ENCODE measurements at places on chromosomes 6 and 20.

- DNase-seq = no peak
These were observed 110.3 kb upstream of the NUP153 start for GRCh38 chr6:17816921-17817611.

DNA sequence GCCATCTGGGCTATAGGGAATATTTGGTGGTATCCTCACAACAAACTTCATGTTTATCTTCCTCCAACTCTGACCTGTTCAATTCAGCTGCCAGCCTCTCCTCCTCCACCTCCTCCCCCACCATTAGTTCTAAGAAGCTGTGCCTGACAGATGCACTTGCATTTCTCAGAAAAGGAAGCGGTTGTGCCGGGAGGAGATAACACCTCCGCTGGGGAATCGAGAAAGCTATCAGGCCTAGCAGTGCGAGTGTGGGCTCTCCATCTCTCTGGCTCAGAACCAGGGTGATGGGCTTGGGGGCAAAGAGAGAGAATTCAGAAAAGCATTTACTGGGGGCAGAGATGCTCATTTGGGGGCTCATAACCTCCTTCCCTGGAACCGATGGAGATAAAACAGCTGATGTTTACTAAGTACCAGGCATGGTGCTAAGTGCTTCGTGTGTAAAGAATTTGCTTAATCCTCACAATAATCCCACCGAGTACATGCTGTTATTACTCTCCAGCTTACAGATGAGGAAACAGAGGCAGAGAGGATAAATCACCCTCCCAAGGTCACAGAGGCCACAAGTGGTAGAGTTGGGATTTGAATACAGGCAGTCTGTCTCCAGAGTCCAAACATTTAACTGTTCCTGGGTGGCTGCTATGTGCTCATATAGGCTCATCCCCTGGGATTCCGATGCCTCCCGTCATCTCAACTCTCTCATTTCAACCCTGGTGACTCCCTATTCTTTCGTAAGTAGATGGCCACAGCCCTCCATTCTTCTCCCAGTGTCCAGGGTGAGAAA is 38.3 kb downstream of the COX4I2 start:
- DNase-seq = peak; percentile 42

- no peak for DNase-seq
These were observed 285.1 kb downstream of the CENPW start for GRCh38 chr6:126625019-126625418.

DNA sequence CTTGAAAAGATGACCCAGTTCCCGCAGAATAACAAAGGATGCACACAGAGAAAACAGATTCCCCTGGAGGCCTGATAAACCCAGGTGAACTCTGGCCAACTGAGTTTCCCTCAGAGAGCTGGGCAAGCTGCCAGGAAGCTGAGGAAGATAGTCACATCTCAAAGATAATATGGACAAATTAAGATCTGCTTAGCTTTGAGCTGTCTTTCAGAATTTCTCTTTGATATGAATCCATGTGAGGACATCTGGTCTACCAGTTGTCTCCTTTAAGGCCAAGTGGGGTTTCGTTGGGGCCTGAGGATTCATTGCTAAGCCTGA is 59.5 kb downstream of the ID4 start:
- DNase-seq = no peak

- DNase-seq = no peak
These were observed 102.7 kb upstream of the CNKSR3 start for GRCh38 chr6:154613137-154613676.

DNA sequence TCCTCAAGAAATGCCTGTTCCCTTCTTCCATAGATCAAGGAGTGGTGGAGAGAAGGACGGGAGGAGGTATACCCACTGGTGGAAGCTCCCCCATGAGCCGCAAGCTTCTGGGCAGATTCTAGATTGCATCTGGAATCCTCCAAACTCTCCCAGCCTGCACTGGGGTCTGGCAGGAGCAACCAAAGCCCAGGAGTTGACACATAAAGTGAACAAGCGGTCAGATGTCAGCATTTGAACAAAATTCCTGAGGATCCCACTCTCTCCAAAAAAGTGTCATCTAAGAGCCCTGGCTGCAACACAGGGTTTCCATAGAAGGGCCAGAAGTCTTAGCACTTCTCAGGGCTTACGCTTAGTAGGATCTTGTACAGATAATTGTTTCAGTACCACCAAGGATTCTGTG is 88.2 kb downstream of the KCNB1 start:
- DNase-seq = no peak

DNA sequence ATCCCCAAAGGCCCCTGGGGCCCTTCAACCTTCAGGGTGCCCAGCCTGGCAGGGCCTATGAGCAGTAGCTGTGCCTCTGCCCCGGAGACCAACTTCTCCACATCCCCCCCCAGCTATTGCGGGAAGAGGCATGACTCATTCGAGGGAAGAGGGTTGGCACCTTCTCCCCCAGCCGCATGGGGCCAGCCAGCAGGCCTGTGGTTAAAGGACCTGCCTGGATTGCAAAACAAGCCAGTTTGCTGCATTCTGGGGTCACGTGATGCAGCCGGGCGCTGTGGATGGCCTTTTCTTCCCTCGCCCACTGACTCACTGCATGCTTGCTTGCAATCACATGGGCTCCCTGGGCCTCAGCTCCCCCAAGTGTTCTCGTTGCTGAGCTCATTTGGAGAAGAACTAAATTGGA is 182.5 kb downstream of the MAFB start:
- DNase-seq = no peak

GRCh38 chr20:57897156-57897874 is 187.5 kb upstream of the PMEPA1 start:
- DNase-seq = no peak

- no peak for DNase-seq
These were observed 3.8 kb upstream of the ECHDC1 start for GRCh38 chr6:127347178-127347577.

- peak; percentile 1 for DNase-seq
These were observed 386.4 kb upstream of the MMS22L start for GRCh38 chr6:97669191-97670031.

GRCh38 chr6:22926790-22927354 is 357.5 kb downstream of the HDGFL1 start:
- no peak for DNase-seq

- no peak for DNase-seq
These were observed 143.0 kb downstream of the B3GAT2 start for GRCh38 chr6:70813885-70814284.

DNA sequence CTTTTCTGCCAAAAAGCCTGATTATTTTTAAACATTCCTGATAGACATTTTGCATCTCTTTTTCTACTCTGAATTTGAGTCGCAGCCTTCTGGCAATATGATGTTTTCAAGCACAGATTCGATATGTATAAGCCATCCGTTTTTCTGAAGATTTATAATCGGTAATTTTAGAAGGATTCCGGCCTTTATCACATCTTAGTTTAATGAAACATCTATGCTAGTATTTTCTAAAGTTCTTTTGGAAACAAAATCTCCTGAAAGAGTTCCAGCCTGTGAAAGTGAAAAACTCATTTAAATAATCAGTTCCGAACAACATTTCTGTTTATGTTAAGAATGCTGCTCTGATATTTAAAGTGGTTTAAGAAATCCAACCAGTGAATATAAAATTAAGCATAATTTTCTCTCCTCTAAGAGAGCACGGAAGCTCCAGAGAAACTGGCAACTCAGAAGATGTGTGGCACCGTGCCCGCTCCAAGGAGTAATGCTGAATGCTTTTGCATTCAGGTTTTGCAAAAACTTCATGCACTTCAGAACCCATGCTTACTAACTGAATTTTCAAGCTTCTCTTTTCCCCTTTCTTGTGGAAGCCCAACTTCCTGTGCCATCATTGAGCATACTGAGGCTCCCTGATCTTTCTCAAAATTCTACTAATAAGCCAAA is 20.7 kb downstream of the NDUFAF4 start:
- no peak for DNase-seq

DNA sequence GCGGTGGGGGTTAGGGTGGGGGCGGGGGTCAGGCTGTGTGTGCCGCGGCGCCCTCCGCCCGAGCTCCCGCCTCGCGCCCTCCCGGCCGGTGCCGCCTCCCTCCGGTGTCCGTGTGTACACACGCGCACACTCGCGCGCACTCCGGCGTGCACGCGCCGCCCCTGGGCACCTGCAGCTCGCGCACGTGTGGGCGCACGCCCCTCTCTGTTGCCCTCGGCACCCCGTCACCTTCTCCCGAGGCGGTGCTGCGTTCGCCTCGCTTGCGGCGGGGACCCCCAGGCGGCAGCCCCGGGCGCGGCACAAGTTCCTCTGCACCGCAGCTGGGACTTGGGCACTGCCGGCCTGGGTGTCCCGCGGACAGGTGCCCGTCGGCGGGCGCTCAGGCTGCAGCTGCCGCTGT is 525 bp downstream of the MACROD2 start:
- DNase-seq = no peak

- no peak for DNase-seq
These were observed 3.0 kb downstream of the THBS2 start for GRCh38 chr6:169250660-169251059.

- no peak for DNase-seq
These were observed 179.4 kb upstream of the PDE10A start for GRCh38 chr6:165842281-165842936.

DNA sequence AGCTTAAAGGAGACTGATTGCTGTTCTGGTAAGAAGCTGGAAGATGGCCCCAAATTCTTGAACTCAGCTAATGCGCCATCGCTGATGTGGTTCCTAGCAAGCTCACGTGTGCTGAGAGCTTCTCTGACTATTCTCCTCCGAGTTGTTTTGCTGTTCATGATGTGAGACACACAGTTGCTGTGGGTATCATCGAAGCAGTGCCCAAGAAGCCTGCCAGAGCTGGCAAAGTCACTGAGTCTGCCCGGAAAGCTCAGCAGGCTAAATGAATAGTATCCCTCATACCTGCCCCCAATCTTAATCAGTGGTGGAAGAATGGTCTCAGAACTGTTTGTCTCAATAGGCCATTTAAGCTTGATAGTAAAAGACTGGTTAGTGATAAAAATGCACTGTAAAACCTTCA is 28.3 kb upstream of the BCLAF1 start:
- DNase-seq = no peak

- no peak for DNase-seq
These were observed 213.8 kb upstream of the AGPAT4 start for GRCh38 chr6:161487694-161488093.

DNA sequence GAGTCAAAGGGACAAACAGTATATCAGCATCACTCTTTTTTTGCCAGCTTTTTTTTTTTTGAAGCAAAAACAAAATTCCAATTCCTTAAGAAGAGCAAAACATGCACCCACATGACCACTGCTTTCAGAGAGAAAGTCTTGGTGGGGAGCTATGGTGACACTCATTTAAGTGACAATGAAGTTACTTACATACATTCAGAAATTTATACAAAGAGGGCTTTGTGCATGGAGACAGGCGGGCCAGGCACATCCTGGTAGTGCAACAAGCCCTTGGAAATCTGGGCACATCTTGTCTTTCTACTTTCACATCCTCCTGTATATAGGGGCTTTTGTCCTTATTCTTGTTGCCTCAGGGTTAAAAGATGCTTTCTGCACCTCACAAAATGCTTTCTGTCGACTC is 55.9 kb downstream of the IL22RA2 start:
- DNase-seq = no peak

- DNase-seq = no peak
These were observed 184.5 kb upstream of the TCF21 start for GRCh38 chr6:133704371-133704770.

- DNase-seq = peak; percentile 14
These were observed 780 bp upstream of the TAF4 start for GRCh38 chr20:62066339-62066982.

GRCh38 chr20:59165891-59166709 is 2.5 kb downstream of the ZNF831 start:
- DNase-seq = no peak

GRCh38 chr6:130282234-130282995 is 59.7 kb upstream of the SAMD3 start:
- DNase-seq = no peak

DNA sequence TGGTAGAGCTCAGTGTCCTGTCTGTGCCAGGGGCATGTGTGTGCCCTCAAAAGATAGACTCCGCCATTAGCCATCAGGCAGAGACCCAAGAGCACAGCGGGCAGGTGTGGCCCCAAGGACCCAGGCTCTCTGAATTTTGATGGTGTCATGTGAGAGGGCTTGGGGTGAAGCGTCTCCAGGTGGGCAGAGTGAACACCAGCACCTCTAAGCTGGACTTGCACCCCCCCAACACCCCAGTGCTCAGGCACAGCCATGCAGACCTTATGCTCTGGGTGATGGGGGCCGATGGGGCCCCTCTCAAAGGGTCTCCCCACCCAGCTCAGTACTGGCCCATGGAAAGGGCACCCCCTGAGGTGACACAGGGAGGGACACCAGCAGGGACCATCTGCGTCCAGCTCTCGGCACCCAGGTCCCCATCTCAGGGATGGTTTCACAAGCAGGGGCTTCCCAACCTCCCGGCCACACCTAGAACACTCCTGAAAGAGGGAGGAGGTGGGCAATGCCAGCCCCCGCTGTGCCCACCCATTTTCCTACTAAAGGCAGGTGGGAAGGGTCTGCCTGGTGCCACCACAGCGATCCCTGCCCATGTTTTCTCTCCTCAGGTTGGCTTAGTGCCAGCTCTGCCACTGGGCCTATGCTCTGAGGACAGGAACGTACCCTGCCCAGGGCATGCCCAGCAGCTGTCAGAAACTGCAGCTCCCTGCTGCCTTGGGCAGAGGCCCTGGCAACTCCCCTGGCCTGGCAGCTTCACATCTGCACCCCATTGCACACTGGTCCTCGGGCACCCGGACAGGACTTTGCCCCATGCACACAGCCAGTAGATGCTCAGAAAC is 3.5 kb downstream of the CST7 start:
- DNase-seq = no peak

GRCh38 chr6:139965393-139965792 is 590.9 kb upstream of the CITED2 start:
- DNase-seq = no peak

- DNase-seq = no peak
These were observed 153.6 kb upstream of the UST start for GRCh38 chr6:148593130-148593812.

DNA sequence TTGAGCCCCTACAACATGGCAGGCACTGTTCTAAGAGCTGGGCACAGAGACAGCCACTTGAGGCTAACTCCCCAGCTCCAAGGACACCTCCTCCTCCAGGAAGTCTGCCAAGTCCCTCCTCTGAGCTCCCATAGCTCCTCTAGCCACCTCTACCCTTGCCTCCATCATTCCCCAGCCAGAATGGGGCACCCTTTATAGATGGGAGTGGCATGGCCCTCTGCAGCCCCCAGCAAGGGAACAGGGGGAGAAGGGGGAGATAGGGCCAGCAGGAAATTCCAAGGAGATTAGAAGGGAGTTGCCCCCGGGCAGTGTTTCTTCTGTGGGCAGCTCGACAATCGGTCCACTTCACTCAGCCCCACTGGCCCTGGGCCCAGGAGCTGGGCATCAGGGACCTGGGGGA is 19.7 kb upstream of the TLDC2 start:
- no peak for DNase-seq

GRCh38 chr20:38873050-38873581 is 53.1 kb upstream of the FAM83D start:
- peak; percentile 72 for DNase-seq

DNA sequence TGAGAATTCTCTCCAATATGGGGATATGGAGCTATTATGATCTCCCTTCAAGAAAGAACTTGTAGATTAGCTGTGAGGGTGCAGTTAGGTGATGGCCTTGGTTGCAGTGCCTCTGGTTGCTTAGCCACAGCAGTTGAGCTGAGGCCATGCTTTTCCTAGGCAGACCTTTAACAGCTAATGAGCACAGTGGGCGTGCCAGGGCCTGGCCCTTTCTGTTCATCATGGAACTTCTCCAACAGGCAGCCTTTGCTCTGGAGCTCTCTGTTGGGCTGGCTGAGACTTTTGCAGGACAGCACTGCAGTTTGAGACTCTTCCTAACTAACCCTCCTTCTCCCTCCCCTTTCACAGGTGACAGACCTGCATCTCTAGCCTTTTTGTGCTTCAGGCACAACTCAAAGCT is 39.7 kb upstream of the TMEM170B start:
- DNase-seq = no peak

- DNase-seq = no peak
These were observed 1.3 kb downstream of the C6orf141 start for GRCh38 chr6:49551866-49552129.
